ENCODE measurements at places on chromosomes 11 and 22.
A peak's percentile ranks its signal among the peaks of the same experiment; 100 is the strongest.

GRCh38 chr11:100010393-100010792 lies 676.7 kb upstream of the ARHGAP42 start:
- no peak for DNase-seq

GRCh38 chr11:47093541-47093940 lies 83.1 kb downstream of the ARFGAP2 start:
- no peak for DNase-seq

DNA sequence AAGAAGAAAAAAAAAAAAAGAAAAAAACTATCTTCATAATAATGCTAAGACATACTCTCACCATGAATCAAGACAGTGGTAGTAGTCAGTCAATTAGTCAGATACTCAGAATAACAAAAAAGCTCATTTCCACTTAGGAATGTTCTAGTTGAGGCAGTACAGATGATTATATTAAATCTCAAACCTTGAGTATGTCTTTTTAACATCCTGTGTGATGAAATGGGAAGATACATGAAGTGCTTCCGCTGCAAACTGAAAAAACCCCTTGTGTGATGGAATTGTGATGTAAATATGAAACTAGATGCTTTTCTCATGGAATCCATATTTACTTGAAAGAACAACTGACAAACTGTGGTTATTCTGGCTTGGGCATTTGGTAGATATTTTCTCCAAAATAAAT lies 13.7 kb downstream of the AMOTL1 start:
- no peak for DNase-seq

DNA sequence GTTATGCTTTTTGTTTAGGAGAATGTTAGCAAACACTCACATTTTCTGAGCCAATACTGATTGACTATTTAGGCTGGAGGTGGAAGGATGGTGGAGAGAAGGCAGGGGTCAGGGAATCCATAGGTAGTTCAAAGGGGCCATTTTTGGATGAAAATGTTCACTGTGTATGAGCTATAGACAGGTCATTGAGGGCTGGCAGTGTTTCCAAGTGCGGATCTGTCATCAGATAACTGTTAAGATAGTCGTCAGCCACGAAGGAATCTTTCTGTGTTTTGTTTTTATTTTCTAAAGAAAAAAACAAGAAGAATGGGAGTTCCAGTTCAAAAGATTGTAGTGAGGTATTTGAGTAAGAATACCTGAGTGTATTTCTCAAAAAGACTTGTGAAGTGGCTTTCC lies 3.1 kb downstream of the KCNJ5 start:
- DNase-seq: no peak

DNA sequence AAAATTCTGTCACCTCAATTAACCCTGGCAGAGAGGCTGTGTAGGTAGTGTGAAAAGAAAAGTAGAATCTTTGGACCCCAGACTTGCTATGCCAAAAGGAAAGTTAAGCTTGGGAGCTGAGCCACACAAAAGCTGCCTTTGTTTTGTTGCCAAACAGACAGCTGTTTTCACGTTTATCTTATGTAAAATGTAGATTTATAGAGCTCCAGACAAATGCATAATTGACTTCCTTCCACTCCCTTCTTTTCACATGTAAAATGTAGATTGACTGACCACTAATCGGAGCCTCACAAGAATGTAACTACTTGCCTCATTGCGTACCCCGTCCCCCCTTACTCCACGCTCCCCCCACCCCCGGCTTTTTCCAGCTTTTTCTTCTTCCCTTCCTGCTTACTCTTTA lies 2302.2 kb upstream of the RAG2 start:
- no peak for DNase-seq

GRCh38 chr11:14634813-14635212 lies 8.8 kb upstream of the PDE3B start:
- no peak for DNase-seq

GRCh38 chr11:70731271-70732022 lies 333.1 kb downstream of the CTTN start:
- no peak for DNase-seq

DNA sequence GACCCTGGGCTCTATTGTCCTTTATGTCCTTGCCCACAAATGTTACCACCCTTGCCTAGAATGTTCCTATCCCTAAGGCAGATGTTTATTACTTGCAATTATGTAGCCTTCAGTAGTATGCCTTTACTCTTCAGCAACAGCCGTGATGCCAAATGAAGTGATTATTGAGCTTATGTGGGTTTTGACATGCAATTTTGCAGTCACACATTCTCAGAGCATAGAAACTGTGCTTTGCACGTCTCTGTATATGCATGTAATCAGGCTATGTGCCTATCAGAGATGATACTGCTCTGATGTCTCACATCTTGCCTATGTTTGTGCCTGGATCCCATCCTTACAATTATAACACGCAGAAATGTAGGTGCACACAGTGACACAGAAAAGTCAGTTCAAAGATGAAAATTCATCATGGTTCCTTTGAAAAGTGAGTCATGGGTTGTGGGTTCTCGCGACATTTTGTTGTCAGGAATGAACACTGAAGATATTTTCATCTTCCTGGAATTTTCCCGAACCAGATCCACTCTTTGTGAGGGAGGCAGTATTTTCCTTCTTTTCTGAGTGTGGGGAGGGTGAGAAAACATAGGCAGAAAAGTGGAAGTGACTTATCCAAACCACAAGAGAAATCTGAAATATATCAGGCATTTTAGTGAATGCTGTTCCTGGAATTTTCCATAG lies 81.1 kb downstream of the BMAL1 start:
- DNase-seq: no peak

GRCh38 chr11:26478710-26479109 lies 93.4 kb downstream of the MUC15 start:
- DNase-seq: no peak

DNA sequence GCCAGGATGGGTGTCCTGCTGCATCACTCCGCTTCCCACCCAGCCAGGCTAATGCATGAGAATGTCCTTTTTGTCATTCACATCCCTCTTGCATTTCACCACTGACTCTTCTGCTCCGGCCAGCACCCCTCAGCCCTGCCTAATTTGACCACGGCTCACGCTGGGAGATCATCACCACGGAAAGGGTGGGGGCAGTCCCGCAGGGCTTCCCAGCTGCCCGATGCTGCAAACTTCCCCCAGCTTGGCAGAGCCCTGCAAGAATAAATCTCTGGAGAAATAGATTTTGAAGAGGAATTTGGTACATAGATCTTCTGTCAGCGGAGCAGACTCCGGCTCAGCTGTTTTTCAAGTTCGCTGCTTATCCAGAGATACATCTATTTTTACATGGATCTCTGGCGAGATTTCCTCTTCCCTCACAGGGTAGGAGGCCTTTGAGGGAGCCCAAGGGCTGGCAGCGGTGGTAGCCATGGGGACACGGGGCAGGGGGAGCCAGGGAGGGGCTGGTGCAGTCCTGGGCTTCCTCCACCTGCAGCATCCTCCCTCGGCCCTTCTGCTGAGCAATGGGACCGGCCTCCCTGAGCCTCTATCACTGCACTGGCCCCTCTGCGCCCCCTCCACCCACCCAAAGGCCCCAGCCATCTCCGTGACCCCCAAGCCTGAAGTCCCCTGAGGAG lies 62.6 kb downstream of the BUD13 start:
- no peak for DNase-seq

GRCh38 chr22:27194096-27194748 lies 536.8 kb downstream of the MIAT start:
- DNase-seq: no peak

DNA sequence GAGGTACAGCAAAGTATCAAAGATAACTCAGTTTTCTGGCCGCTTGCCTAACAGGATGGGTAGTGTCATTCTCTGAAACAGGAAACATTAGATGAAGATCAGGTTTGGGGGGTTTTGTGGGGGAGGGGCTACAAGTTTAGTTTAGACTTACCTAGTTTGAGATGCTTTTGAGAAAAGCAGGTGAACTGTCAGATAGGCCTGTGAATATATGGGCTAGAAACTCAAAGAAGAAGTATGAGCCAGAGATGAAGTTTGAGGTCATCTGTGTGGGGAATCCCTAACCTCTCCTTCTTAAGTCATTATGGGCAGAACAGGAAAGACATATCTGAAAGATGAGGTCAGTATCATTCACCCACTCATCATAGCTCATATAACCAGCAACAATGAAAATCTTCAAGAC lies 11.9 kb downstream of the HOATZ start:
- DNase-seq: no peak

DNA sequence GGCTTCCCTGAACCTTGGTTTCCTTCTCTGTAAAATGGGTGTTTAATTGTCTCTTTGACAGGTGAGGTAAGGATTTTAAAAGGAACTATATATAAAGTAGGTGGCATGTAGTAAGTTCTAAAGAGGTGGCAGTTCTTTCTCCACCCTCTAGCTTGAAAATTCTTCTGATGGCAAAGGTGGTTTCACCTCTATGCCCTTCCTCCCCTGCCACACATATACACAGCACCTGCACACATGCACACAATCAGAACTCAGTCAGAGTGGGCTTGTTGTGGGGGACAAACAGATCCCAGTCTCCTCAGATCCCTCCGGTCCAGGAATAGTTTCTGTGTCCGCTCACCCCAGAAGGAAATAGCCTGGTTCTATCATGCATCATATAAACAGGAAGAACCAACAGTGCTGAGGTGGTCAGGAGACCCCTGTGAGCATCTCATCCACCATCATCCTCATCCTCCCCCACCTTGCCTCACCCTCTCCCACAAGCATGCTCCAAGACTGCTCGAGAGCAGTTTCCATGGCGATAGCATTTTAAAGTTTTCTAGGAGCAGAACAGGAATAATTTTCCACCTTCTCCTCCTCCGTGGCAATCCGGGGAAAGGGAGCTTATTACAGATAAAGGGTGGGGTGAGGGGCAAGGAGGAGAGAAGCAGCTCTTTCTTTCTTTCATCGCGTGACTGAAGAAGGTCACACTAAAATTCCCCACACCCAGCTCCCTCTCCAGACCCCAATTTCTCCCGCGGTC lies 123.6 kb downstream of the CHST1 start:
- DNase-seq: no peak

- peak; percentile 54 for DNase-seq
Measured at GRCh38 chr11:64745189-64745520, 1.2 kb upstream of the RASGRP2 start.

DNA sequence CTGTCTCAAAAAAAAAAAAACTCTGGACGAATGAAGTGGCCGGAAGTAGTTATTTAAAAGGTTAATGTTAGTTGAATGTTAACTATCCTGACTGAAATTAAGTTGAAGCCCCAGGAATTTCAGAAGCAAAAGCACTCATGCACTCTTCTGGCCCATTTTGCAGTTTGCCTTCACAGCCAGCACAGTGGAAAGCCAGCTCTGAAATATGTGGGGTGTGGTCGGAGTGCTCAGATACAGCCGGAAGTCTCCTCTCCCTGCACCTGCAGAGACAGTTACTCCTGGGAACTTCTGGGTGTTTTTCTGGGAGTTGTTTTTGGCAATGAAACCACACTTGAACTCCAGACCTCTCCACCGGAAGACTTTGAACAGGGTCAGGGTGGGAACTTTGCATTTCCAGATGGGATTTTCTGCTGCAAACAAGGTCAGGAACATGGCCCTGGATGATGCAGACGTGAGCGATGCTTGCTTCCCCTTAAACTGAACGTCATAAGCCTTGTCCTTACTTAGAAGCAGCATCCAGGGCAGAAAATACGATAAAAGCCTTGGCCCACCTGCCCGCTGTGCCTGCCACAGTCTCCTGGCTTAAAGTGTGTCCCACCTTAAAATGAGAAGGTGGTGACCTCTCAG lies 21.5 kb upstream of the CABP2 start:
- no peak for DNase-seq

DNA sequence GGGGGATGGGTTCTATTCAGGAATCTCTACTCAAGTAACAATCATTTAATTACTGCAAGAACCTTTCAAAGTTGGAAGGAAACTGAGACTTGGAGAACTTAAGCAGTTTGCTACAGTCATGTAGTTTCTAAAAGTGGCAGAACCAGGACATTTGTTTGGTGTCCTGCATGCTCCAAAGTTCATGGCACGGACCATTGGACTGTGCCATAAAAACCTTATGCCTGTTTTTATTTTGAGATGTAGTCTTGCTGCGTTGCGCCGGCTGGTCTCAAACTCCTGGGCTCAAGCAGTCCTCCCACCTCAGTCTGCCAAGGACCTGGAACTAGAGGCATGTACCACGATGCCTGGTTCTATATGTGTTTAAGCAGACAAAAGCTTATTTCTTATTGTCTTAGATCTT lies 18.6 kb upstream of the AIFM3 start:
- no peak for DNase-seq

- DNase-seq: no peak
Measured at GRCh38 chr22:48707763-48708557, 1119.7 kb downstream of the BRD1 start.

- no peak for DNase-seq
Measured at GRCh38 chr11:58688789-58689503, 42.8 kb downstream of the GLYAT start.

DNA sequence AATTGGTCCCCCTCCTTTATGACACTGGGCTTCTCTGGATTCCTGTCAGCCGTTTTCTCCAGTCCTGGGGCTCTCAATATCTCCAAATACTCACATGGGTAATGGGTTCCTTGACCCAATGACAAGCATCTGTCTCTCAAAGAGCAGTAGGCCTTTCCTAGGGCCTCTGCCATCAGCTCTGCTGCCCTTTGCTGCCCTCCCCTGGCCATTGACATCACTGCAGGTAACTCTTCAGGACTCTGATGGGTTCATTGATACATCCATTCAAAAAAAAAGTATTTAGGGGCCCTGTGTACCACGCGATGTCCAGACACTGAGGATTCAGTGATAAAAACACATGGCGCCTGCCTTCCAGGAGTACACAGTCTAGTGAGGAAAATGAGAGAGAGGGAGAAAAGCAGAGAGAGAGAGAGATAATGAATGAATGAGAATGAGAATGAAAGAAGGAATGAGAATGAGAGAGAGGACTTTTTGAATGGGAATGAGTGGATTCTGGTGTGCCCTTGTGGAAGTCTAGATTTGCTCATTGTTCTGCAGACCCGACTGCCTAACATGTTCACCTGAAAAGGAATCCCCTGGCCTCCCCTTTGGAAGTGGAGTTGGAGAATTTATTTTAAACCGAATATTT lies 42.6 kb upstream of the OLFML1 start:
- peak; percentile 13 for DNase-seq
